A172 (cell line): ENCODE measurements at places on chromosomes 12 and 14.

GRCh38 chr14:82528016-82528415 lies 994.4 kb upstream of the SEL1L start:
- no peak for DNase-seq

- DNase-seq = no peak
Observed at GRCh38 chr12:25752710-25753309, 199.7 kb upstream of the LMNTD1 start.

GRCh38 chr12:102369876-102370275 lies 110.5 kb downstream of the IGF1 start:
- DNase-seq = no peak

DNA sequence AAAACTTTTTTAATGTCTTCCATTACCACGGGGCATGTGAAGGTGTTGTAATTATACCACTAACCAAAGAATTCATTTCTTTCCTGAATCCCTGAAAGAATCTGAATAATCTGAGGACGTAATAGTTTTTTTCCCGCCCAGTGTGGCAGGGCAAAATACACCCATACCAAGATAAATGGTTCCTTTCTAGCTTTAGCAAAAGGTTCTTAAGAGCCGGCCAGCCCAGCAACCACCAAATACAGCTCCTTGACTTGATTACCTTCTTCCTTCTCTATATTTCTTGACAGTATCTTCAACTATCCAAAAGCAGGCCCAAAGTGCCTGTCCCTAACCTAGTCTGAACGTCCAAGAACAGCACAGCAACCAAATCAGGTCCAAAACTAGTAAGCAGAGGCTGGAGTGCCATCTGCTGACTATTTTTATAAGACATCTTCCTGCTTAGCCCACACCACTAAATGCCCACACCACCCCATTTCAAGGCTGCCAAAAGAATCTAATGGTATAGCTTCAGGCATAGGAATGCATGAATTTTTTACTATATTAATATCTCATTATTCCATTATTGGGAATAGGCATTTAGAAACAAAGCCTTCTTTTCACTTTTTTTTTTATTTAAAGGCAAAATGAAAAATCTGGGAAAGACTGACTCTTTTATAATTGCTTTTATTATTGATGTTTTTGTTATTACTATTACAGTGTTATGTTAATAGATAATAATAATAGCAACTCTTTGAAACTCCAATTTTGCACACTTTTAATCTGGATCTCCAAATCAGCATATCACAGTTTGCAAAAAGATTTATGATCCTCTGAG lies 524.4 kb downstream of the MED13L start:
- DNase-seq = peak; percentile 68

DNA sequence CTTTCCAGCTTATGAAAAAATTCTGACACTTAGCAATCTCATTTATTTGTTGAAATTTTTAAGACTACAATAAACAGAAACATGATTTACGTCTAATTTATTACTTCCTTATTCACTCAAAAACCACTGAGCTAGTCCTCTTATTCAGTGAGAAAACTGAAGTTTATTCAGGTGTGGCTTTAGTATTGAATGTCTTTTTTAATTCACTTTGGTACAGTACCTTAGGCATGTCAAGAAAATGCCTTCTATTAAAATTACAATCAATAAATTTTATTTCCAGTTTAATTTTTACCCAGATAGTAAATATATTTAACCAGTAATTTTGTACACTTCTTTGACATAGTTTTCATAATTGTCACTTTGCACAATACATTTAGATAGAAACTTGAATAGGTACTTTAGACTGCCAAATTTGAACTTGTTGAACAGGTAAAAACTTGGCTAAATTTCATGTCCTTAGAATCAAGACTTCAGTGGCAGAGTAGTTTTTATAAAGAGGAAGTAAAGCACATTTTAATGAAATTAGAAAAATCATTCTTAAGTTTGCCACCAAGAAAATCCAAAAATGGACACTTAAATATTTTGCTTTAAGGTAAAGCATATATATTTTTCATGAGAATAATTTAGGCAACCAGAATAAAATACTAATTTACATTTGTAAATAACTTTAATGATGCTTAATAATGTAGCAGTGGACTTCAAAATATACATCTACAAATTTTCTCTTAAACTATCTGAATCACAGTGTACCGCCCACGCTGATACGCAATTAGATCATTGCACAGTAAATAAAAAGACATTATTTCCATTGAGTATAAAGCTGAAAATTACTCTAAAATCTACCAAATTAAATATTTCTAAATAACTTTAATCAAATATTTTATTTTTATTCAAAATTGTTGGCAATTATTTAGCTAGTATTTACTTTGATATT lies 159.1 kb downstream of the RASSF9 start:
- no peak for DNase-seq

GRCh38 chr12:102883204-102883799 lies 33.7 kb downstream of the PAH start:
- DNase-seq = peak; percentile 14

DNA sequence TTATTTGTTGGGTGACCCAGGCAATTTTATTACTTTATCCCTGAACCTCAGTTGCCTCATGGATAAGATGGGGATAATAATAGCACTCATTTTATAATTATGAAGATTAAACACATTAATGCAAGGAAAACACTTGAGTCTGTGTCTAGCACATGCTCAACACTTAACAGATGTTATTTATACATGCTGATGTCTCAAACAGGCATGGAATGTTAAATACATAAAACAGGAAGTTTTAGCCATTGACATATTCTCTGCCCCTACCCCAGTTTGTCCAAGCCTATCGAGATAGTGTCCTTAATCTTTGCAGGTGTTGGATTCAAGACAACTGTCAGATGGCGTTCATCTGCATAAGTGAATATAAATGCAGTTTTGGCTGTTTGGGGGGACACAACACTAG lies 109.8 kb downstream of the SCAF11 start:
- DNase-seq = no peak

DNA sequence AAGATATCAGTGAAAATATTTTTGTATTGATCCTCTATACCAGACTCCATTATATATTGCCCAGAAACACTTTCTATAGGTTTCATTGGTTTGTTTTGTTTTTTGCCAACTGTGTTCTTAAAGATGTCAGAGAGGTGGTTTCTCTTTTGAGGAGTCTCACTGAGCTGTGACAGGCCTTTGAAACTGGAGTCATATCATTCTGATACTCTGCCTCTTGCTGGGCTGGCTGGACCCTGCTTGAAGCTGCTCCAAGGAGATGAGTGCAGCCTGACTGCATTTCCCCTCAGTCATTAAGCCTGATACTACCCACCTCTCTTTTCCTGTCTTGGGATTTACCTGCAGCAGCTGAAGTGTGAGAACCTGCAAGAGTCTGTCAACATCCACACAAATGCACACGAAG lies 16.4 kb upstream of the TAS2R30 start:
- DNase-seq = no peak

DNA sequence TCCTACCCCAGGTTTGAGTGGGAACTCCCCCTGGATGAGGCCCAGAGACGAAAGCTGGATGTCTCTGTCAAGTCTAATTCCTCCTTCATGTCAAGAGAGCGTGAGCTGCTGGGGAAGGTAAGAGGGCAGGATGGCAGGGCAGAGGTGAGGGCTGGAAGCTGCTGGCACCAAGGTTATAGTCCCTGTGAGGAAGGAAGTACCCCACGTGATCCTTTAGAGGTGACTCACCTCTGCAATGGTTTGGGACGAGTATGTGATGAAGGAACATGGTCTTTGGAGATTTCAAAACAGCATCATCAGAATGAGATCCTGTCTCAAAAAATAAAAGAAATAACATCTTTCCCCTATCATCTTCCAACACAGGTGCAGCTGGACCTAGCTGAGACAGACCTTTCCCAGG lies 9.2 kb upstream of the MYL6B start:
- DNase-seq = no peak

DNA sequence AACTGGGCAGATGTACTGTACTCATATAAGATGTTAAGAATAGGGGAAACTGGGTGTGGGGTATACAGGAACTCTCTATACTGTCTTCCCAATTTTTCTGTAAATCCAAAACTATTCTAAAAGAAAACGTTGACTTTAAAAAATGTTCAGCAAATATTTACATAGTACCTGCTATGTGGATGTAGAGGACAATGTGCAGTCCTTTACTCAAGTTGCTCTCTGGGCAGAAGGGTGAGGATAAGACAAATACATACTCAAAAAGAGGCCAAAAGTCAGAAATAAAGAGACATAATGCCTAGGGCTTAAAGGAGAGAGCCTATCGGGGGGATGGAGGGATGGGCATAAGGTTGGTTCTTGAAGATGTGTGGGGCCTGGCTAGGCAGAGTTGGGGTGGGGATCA lies 44.7 kb downstream of the PPP1R36 start:
- no peak for DNase-seq

GRCh38 chr12:10861366-10861765 lies 12.1 kb upstream of the PRR4 start:
- DNase-seq = no peak
